CD4-positive, alpha-beta T cell (primary cell): ENCODE measurements at places on chromosomes 12 and 14. TPM values are rescaled to one million over a fixed set of nuclear protein-coding genes. Genes with fewer than 3 reads are reported as not detected.

DNA sequence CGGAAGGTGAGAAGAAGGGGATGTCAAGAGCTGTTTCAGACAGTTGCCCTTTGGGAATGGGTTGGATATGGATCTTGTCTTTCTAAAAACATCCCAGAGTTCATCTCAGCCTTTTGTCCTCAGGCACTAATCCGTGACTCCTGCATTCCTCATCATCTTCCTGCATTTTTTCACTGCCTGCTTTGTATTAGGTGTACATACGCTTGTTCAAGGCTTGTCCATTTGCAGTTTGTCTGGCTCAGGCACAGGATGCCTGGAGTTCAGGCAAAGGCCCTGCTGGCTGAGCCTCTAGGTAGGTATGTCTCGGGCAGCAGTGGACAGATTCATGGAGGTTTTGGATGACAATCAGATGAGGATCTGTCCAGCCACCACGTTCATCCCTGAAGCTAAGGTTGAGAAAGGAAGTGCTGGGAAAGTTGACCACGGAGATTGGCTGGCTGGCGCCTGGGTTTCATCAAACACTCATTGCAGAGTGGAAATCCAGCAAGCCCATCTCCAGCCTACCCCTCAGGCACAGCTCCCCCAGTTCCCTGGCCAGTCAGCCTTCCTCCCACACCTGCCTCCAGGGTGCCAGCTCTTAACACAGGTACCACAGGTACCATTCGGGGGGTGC, 12.4 kb upstream of the TMEM106C start:
- H3K27ac ChIP-seq: no peak overlapping the region
- peaks cover 5% of the 10 kb centered on the region for H3K4me1 ChIP-seq
- H3K4me3 ChIP-seq: no peak overlapping the region
- no peak for DNase-seq
- H3K36me3 ChIP-seq: no peaks in the 10 kb centered on the region

GRCh38 chr12:3809357-3810015, 56.6 kb upstream of the CRACR2A start:
- no peaks in the 10 kb centered on the region for H3K4me1 ChIP-seq
- no peak overlapping the region for H3K4me3 ChIP-seq
- H3K27ac ChIP-seq: no peak overlapping the region
- DNase-seq: no peak
- no peaks in the 10 kb centered on the region for H3K27me3 ChIP-seq
- peaks cover 30% of the 10 kb centered on the region for H3K36me3 ChIP-seq

DNA sequence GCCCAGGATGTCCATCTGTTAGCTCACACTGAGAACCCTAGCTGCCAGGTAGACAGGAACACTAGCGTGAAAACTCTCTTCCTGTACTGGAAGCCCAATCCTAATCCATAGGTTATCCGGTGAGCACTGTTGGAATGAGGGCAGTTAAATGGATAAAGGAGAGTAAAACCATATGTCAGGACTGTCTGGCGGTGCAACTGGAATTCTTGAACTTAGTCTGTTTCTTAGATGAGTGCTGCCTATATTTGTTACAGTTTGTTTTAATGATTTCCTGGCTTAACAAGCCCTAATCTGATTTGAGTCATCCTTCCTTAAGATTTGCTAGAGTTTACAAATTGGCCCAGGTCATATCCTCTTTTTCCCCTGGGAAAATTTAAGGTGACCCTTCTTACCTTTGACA, 104.7 kb downstream of the ANO4 start:
- no peak overlapping the region for H3K4me3 ChIP-seq
- no peaks in the 10 kb centered on the region for H3K4me1 ChIP-seq
- H3K27ac ChIP-seq: no peak overlapping the region
- no peak for DNase-seq
- H3K36me3 ChIP-seq: no peaks in the 10 kb centered on the region

DNA sequence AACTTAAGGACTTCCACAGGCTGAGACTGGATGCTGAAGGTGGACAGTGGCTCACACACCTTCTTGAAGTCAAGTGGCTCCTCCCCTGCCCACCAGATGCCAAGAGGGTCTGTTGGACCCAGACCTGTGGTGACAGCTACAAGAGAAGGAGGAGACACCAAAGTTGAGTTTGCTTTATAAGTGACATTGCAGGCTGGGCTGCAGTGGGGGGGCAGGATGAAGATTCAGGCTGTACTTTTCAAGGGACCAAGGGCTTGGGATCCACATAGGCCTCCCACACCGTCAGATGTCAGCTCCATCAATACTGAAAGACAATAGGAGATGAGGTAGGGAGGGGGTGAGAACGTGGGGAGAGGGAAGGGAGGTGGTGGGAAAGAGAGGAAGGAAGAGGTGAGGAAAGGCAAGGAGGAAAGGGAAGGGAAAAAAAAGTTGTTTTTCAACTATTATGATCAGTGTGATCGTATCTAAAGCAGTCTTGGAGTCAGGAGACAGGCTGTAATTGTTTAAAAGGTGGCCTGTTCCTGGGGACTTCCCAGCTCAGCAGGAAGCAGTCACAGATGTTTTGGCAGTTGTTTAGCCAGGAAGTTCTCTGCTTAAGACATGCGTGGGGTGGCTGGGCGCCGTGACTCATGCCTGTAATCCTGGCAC, 84.1 kb upstream of the RESF1 start:
- no peaks in the 10 kb centered on the region for H3K36me3 ChIP-seq
- peaks cover 25% of the 10 kb centered on the region for H3K4me1 ChIP-seq
- peak; percentile 91 for DNase-seq
- H3K27me3 ChIP-seq: no peaks in the 10 kb centered on the region
- H3K27ac ChIP-seq: peak overlapping the region; percentile 78
- no peak overlapping the region for H3K4me3 ChIP-seq

DNA sequence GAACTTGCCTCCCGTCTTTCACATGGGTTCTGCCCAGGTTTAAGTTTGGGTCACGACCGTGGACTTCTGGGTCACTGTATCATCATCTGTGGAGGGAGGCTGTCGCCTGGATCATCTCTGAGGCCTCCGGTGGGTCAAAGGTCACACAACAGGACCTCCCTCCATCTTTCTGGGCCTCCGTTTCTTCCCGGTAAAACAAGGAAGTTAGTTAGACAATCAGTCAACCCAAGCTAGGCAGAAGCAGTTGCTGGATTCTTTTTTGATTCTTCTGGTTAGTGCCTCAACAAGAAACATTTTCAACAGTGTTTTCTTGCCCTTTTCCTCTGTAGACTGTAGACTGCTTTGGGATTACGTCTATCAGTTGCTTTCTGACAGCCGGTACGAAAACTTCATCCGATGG, 186.6 kb upstream of the BCL2L14 start:
- peaks cover 44% of the 10 kb centered on the region for H3K36me3 ChIP-seq
- no peak overlapping the region for H3K27ac ChIP-seq
- no peak overlapping the region for H3K4me3 ChIP-seq
- H3K27me3 ChIP-seq: no peaks in the 10 kb centered on the region
- no peak for DNase-seq

DNA sequence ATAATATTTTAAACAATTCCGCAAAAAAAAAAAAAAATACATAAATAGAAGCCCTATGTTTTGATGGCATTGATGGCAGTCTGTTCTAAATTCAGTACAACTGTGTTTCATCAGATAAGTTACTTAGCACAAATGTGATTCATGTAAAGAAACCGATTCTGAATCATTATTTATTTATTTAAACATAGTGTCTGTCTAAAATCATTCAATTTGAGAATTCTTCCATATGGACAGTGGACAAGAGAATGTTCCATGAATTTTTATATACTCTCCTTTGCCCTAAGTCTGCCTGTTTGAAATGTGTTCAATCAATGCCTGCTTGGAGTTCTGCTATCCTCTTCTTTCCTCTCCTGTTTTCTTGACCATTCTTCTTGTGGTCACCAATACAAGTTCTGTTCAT, 126.5 kb downstream of the PDE3A start:
- no peaks in the 10 kb centered on the region for H3K27me3 ChIP-seq
- H3K4me1 ChIP-seq: no peaks in the 10 kb centered on the region
- no peak overlapping the region for H3K4me3 ChIP-seq
- no peak for DNase-seq

GRCh38 chr12:14654842-14655241, 41.6 kb downstream of the GUCY2C start:
- H3K4me3 ChIP-seq: no peak overlapping the region
- no peaks in the 10 kb centered on the region for H3K36me3 ChIP-seq
- DNase-seq: no peak
- no peak overlapping the region for H3K27ac ChIP-seq
- no peaks in the 10 kb centered on the region for H3K27me3 ChIP-seq

GRCh38 chr12:124504273-124505000, 63.0 kb downstream of the NCOR2 start:
- no peak overlapping the region for H3K4me3 ChIP-seq
- H3K27ac ChIP-seq: no peak overlapping the region
- peaks cover 8% of the 10 kb centered on the region for H3K36me3 ChIP-seq

- no peaks in the 10 kb centered on the region for H3K27me3 ChIP-seq
- H3K27ac ChIP-seq: no peak overlapping the region
- peaks cover 82% of the 10 kb centered on the region for H3K36me3 ChIP-seq
- DNase-seq: no peak
- no peak overlapping the region for H3K4me3 ChIP-seq
These were observed 29.7 kb downstream of the PRPF40B start for GRCh38 chr12:49652921-49653520.

- no peak for DNase-seq
- no peak overlapping the region for H3K27ac ChIP-seq
- no peaks in the 10 kb centered on the region for H3K27me3 ChIP-seq
- no peaks in the 10 kb centered on the region for H3K4me1 ChIP-seq
- H3K4me3 ChIP-seq: no peak overlapping the region
- peaks cover 77% of the 10 kb centered on the region for H3K36me3 ChIP-seq
These were observed 96.8 kb downstream of the EP400 start for GRCh38 chr12:132046561-132046960.

The GLT8D2 gene
- not detected for total RNA-seq

The IL25 gene
- total RNA-seq: not detected

The CLEC4A gene
- total RNA-seq: 0.39 TPM
